NCI-H510A treated with DMSO at 0.1 percent for 48 hours (cell line): ENCODE measurements at places on chromosomes 12 and 14.

DNA sequence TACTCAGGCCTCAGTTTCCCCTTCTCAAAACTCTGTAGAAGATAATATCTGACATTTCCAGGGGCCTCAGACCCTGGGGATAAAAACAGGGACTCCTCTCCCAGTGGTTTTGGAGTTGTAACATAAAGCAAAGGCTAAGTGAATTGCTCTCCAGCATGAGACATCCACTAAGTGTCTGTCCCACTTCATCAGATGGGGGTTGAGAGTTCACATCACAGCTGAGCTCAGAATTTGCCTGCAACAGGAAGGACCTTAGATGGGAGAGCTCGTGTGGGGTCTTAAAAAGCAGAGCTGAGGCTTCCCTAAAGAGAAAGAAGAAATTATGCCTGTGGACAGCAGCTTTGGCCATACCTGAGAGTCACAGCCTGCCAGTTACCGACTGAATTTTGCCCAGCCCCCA, 61.1 kb downstream of the TBX5 start:
- no peak for DNase-seq

- no peak for DNase-seq
Observed at GRCh38 chr14:105313381-105314286, 914 bp upstream of the PACS2 start.

GRCh38 chr12:125065919-125066570, 810 bp downstream of the AACS start:
- no peak for DNase-seq

- no peak for DNase-seq
Observed at GRCh38 chr14:74950795-74951442, 4.5 kb downstream of the PGF start.

DNA sequence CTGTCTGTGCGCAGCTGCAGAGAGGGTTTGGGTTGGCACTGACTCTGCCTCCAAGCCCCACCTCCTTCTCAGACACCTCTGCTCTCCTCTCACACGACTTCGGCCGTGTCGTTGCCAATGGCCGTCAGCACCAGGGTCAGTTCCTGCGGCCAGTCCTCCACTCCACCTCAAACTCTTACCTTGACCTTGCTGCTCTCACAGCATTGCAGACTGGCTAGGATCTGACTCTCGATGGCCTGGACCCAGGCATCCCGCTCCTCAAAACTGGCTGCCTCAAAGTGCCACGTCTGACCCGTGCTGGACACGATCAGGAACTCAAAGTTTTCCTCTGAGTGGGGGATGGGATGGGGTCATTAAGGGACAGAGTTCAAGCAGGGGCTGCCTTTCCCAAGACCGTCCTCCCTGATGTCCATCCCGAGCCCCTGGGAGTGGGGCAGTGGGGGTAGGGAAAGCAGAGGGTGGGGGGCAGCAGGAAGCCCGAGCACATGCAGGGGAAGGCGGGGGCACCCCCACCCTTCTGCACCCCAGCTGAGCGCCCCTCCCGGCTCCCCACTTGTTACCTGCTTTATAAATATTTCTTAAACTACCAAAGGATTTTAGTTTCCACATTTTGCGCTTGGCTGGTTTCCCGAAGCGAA, 10.7 kb downstream of the AGAP2 start:
- no peak for DNase-seq

- no peak for DNase-seq
Observed at GRCh38 chr14:43132441-43132840, 1374.6 kb downstream of the FSCB start.

DNA sequence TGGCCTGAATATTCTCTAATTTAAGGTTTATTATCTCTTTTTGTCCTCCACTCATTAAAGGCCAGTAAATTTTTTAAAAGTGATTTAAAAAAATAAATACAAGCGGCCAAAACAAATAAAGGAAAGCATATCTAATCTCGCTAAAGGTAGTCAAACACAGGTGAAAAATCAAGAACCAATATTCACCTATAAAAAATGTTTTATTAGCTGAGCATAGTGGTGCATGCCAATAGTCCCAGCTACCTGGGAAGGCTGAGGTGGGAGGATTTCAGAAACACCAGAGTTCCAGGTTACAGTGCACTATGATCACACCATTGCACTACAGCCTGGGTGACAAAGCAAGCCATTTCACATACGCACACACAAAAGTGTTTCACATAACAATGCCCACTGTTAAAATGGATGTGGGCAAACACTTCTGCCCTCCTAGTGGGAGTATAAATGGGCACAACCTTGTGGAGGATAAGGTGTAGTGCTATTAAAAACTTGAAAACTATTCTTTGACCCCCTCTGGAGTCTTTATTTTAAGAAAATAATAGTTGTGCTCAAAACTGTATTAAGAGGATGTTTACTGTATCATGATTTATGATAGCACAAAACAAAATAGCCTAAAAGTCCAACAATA, 32.7 kb upstream of the NAP1L1 start:
- no peak for DNase-seq

GRCh38 chr14:36514278-36515104, 5.5 kb downstream of the NKX2-1 start:
- peak; percentile 87 for DNase-seq

GRCh38 chr12:108516511-108517275, 1.6 kb downstream of the FICD start:
- DNase-seq = no peak

- DNase-seq = peak; percentile 37
Observed at GRCh38 chr12:118188690-118189371, 52.9 kb downstream of the PEBP1 start.

DNA sequence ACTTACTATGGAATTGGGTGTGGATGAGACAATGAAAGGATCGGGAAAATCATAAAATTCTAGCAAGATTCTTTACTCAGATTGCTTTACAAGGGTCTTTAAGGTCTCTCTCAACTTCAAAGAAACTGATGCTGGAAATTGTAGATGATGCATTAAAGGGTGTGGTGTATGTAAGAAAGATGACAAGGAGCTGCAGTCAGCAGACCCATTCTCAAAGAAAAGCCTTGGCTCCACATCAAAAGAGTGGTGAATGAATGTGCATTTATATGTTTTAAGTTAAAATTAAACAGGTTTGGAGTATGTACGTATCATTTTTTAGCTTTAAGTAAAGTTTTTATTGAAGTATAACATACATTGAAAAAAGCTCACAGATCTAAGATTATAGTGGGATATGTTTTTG, 194.5 kb downstream of the C12orf75 start:
- no peak for DNase-seq

GRCh38 chr12:54431911-54432814, 13.1 kb upstream of the ITGA5 start:
- no peak for DNase-seq

- no peak for DNase-seq
Observed at GRCh38 chr12:9792961-9793617, 32.4 kb upstream of the CD69 start.

DNA sequence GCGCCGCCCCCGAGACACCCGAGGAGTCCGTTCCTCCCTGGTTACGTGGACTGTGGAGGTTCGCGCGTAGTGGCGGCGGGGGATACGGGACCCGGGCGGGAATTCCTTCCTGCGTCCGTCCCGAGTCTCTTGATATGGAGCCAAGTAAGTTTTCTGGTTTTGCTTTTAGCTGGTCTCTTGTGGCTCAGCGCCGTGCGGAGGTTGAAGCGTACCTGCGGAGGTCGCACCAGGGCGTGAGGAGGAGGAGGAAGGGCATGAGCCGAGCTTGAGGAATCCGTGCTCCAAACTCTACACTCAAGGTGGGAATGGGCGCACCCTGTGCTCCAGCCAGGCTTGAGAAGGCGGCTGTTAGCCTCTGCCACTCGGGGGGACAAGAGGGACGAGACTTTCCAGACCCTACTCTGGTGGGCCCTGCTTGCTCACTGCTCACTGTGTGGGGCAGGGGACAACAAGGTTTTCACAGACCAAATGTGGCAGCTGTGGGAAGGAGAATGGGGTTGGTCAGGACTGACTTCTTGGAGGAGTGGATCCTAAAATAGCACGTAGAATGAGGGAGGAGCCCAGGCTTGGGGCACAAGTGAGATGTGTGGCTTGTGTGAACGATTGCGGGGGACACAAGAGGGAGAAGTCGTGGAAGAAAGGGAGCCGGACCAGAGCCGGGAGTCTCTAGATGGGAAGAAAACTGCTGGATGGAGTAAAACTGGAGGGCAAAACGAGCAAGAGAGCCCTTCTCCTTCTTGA, 577 bp downstream of the ATG101 start:
- no peak for DNase-seq

DNA sequence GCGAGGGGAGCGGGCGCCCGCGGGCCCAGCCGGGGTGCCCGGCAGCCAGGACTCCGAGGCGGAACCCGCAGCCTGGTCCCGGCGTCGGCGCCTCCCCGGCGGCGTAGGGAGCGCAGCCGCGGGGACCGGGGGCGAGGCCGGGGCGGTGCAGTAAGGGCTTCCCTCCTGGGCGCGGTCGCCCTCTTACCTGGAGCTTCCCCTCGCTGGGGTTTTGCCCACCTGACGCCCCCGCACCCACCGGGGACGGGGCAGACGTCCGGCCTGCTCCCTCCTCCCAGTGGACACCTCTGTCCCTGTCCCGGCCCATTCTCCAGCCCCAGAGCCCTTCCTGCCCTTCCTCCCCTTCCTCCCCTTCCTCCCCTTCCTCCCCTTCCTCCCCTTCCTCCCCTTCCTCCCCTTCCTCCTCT, 413 bp upstream of the TUBA1C start:
- peak; percentile 72 for DNase-seq

GRCh38 chr12:48352157-48352760, 1.5 kb upstream of the ZNF641 start:
- no peak for DNase-seq

- no peak for DNase-seq
Observed at GRCh38 chr12:25500651-25501050, 52.4 kb downstream of the LMNTD1 start.

GRCh38 chr14:64053694-64054669, 201.2 kb downstream of the SYNE2 start:
- no peak for DNase-seq

- DNase-seq = no peak
Observed at GRCh38 chr14:44438221-44438620, 68.9 kb downstream of the FSCB start.

DNA sequence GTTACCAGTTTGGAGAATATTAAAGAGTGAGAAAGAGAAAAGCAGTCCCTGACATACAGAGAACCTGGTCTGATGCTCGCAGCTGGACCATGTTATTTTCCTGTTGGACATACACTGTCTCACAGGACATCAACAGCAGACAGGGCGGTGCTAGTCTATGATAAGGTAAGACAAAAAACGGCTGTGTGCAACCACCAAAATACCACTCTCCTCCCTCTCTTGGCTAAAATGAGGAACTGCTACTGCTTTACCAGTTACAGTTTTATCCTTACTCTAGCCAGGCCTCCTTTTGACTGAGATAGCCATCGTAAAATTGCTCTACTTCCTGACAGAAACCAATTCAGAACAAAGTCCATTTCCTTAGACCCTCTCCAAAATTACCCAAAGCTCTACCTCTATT, 47.0 kb upstream of the ERGIC2 start:
- no peak for DNase-seq

- peak; percentile 14 for DNase-seq
Observed at GRCh38 chr12:70535896-70536374, 101.3 kb downstream of the PTPRB start.

DNA sequence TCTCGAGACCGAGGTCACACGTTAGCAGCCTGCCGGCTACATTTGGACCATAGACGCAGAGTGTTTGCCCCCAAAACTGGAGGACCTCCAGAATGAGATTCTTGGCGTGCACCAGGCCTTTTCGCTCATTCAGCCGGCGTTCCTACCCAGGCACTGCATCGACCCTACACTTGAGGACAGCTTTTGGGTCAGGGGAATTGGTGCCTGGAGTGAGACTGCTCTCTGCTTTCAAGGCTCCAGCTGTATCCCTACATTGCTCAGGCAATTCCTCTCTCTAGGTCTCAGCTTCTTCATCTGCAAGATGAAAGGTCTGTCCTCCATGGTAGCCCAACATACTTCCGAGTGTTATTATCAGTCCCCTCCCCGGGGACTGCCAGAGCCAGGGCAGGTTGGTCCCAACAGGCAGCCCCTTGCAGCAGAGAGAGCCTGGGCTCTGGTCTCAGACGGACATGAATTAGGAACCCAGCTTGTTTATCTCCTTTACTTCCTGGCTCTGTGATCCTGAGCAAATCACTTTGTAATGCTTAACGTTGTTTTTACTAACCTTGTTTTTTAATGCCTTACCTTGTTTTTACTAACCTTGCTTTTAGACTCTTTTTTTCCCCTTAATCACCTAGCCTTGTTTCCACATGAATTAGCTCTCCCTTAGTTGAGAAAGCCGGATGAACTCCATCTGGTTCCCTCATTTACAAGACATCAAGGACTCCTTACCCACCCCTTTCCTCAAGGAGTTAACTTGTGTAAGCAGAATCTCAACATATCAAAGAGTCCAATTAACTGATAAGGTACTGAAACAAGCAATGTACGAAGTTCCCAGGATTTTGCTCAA, 892 bp downstream of the TCHP start:
- no peak for DNase-seq

GRCh38 chr14:39228044-39228443, 5.7 kb upstream of the MIA2 start:
- no peak for DNase-seq

DNA sequence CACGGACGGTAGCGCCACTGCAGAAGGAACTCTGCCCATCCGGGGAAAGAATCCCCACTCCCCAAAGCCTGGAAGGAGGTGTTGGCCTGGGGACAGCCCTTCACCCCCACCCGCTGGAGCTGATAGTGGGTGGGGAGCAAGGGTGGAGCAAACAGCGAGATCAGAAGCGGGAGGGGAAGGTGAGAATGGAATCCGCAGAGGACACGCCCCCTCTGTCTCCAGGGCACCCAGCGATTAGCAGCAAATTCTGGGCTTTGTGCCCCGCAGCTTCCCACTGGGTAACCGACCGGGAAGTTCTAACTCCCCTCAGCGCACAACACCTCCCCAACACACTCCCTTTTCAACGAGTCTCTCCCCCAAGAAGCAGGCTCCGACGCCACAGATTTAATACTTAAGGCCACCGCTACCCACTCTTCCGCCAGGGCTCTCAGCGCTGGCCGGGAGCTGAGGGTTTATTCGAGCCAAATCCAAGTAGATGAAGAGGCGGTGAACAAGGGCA, 1.4 kb downstream of the SLC25A29 start:
- peak; percentile 75 for DNase-seq

GRCh38 chr12:131737150-131737827, 26.4 kb downstream of the SFSWAP start:
- DNase-seq = no peak
